ENCODE measurements at places on chromosomes 5 and 9.

- no peak for DNase-seq
These were observed 266.5 kb upstream of the EFNA5 start for GRCh38 chr5:107937204-107937603.

DNA sequence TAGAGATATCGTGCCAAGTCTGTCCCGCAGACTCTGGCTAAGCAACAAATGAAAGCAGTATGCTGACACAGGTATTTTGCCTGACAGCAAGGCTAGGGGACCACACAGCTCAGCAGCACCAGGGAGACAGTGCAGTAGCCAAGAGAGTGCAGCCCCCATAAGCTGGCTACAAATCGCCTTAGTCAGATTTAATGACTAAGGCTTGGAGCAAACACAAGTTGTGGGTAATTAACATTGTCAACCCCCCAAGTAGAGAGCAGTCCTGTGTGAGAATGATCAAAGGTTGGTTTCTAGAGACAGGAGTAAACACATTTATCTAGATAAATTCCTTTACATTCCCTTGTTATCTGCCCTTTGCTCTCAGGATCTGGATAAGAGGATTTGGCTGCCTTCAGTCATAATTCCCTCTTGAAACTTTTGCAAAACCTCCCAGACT lies 1434.5 kb upstream of the CDH6 start:
- DNase-seq: no peak

- no peak for DNase-seq
These were observed 321.4 kb upstream of the WWC1 start for GRCh38 chr5:167969998-167970397.

DNA sequence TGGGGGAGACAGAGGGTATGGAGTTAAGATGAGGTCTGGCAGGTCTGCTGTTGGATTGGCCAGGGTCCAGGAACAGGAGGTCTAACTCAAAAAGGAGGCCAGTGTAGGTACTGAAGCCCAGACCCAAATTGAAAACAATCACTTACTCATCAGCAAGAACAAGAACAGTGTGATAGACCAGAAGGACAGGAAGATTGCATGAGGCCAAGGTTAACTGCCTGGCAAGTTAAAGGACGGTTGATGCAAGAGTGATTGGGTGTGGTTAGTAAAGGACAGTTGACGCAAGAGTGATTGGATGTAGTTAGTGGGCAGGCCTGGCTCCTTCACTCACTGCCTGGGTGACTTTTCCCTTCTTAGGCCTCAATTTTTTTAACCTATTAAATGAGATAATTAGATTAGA lies 132.6 kb downstream of the PDZD2 start:
- no peak for DNase-seq

DNA sequence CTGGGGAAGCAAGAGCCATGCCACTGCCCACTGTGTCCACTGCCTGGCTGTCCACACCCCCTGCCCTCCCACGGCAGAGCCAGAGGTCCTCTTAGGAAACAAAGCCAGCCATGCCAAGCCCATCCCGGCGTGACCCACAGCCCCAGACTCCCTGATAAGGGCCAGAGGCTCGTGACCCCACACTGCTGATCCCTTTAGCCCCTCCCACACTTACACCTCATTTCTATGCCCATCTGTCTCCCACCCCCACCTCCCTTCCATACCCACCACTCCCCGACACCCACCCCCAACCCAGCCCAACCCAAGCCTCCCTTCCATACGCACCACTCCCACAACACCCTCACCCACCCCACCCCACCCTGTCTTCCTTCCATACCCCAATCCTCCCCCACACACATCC lies 17.3 kb downstream of the PTGES start:
- no peak for DNase-seq

DNA sequence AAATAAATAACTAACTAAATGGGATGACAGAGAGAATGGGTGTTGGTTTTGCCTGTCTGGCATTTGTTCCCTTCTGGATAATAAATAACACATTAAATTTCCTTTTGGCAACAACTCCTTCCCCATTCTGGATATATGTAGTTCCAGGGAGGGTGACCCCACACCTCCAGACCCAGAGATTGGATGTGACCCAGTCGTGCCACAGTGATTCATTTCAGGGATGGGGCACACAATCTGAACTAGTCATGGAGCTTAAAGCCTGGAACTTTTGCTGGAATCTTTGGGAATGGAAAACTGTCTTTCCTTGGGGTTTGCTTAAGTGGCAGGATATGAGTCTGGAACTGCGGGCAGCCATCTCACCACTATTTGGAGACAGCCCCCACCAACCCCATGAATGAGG lies 11.3 kb downstream of the KLF9 start:
- DNase-seq: no peak

DNA sequence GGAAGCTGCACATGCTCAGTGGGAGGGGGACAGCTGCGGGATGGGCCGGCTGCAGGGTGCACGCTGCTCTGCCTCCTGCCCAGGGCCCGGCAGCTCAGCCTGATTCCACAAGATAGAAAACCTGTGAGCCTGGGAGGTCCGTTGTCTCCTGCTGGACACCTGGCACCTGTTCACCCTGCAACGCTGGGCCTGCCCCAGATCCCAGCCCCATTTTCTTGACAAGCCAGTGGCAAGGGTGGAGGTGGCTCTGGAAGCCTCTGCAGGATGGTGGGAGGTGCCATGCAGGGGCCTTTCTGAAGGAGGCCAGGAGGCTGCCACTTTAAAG lies 68.1 kb upstream of the RNF130 start:
- DNase-seq: no peak

DNA sequence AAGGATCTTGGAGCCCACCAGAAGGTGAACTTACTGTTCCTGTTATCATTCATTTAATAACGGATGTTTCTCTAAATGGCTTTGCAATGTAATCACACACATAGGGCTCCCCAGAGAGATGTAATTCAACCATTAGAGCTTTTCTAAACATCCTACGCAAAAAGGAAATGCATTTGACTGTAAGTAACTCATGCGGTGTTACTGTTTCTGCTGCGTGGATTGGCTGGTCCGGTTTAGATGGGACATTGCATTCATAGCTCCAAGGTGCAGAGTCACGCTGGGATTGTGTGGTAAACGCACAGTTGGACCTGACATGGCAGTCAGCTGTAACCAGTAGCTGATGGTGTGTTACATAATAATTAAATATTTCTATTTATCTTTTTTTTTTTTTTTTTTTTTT lies 185.5 kb upstream of the OTULINL start:
- DNase-seq: no peak

- no peak for DNase-seq
These were observed 11.5 kb upstream of the OTULINL start for GRCh38 chr5:14569948-14570691.

- no peak for DNase-seq
These were observed 36.5 kb upstream of the GLDC start for GRCh38 chr9:6681957-6682501.

DNA sequence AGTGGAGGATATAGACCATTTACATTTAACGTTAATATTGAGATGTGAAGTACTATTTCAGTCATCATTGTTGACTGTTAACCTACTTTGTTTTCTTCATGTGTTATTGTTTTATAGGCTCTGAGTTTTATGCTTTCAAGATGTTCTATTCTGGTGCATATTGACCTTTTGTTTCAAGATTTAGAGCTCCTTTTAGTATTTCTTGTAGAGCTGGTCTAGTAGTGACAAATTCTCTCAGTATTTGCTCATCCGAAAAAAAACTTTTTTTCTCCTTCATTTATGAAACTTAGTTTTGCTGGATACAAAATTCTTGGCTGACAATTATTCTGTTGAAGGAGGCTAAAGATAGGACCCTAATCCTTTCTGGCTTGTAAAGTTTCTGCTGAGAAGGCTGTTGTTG lies 91.3 kb downstream of the INVS start:
- no peak for DNase-seq

DNA sequence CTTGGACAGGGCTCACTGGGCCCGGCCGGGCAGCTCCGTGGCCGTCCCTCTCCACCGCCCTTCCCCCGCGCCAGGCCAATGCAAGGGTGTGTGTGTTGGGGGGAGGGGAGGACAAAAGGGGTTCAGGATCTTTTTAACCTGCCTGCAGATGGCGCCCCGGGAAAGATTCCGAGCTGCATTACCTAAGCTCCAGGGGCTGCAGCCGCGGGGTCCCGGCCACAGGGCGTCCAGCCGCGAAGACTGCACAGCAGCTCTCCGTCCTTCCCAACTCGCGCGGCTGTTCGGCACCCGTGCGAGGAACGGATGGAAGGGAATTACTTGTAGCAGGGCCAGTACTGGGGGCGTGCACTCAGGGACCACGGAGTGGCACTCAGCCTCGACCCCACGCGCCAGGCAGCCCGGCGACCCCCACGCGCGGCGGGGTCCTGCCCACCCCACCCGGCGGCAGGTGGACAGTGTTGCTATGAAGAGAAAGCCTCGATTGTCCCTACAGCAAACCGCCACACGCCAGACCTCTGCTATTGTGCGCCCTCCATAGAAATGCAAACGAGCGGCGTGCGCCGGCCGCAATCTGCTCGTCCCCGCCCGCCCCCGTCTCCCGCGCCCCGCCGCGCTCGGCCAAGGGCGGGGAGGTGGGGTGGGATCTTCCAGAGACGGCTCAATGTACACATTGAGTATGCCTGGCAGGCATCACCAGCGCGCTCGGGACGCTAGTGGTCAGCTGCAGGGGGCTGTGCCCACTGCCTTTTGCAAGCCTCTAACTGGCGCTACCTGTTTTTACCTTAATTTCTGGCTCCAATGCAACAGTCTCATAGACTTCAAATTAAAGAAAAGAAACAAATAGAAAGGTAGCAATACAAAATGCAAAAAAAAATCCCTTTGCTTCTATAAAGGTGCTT lies 796 bp upstream of the GADD45G start:
- DNase-seq: no peak

DNA sequence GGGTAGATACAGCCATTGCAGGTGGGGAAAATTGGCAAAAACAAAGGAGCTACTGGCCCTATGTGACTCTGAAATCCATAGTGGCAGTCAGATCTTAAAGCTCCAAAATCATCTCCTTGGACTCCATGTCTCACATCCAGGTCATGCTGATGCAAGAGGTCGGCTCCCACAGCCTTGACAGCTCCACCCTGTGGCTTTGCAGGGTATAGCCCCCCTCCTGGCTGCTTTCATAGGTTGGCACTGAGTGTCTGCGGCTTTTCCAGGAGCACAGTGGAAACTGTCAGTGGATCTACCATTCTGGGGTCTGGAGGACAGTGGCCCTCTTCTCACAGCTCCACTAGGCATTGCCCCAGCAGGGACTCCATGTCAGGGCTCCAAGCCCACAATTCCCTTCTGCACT lies 1190.1 kb downstream of the CDH12 start:
- DNase-seq: no peak

GRCh38 chr5:119178435-119178834 lies 107.5 kb downstream of the DMXL1 start:
- DNase-seq: no peak

DNA sequence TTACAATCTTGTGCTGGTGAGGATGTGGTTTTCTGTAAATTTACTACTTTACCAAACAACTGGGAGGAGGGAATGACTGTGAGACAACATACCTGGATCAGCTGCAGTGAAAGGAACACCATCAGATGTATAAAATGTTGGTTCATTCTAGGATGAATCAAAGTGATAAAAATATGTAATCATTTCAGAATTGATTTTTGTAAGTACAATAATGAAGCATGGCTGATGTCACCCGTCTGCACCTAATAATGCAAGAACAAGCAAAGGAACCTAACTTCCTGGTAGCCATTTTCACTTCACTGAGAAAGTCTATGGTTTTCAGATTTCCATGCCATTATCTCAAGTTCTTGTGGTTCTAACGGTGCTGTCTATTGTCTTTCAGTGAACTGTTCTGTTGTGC lies 18.7 kb upstream of the C5orf34 start:
- DNase-seq: no peak

DNA sequence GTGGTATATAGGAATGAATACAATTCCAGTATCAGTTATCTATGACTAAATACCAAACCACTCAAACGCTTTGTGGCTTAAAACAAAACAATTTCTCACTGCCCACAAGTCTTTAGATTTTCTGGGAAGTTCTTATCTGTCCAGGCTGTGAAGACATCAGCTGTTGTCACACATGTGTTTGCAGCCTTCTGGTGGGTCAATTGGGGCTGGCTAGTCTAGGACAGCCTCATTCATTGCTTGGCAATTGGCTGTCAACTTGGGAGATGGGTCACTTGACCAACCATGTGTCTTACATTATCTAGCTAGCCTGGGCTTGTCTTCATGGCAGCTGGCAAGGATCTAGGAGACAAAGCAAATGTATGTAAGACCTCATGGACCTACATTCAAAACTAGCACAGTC lies 53.8 kb upstream of the PAPPA start:
- no peak for DNase-seq

DNA sequence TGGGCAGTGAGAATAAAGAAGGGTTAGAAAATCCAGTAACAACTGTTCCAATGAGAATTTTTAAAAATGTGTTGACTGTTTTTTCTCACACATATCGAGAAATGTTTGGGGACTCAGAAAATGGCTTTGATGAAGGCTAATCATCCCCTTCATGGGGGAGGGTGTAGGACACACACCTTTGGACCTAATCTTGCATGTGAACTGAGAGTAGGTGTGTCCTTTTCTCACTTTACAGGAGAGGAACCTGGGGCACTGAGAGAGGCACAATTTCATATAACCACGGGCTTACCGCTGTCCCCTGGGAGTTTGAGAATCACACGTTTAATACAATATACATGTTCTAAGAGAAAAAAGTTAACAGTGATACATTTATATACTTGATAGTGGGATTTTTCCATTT lies 17.3 kb downstream of the FRRS1L start:
- no peak for DNase-seq

DNA sequence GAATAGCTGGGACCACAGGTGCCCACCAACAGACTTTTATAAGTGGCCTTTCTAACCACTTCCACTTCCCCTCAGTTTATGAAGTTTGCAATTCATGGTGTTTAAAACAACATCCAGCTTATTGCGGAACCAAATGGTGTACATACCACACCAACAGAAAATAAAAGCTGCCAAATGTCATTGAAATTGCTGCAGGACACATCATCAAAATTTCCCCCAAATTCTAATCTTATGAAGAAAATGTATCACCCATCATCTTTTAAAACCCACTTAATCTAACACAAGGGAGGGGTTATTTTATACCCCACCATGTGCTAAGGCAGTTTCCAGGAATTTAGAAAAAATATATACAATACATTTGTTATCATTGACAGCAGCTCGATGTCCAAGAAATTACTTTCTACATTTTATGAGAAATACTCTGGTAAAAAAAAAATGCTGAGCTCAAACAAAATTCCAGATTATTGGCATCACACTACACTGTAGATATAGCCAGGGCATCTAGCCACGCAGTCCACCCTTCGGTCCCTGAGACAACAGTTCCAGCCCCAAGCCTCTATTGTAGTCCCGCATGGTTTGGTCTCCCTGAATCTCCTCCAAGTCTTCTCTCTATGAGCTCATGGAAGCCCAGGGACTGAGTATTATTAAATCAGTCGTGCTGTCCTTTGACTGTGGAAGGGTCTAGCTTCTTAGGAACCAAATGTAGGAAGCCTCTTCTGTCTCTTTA lies 372.8 kb upstream of the SLC30A5 start:
- DNase-seq: no peak

DNA sequence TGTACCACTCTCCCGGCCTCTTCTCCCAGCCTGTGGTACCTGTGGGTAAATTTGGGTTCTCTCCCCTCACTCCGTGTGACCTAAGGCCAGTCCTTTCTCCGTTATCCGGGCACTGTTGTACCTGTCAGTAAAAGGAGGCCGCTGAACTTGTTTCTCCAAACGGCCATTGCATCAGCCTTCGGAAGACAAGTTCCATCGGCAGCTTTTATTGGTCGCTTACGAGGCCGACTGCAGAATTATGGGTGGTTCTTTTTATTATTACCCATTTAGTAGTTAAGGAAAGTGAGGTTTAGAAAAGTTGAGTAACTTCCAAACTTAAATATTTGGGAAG lies 558 bp downstream of the GRPEL2 start:
- no peak for DNase-seq
